ENCODE measurements at places on chromosomes 1 and 21. TPM values are rescaled to one million over a fixed set of nuclear protein-coding genes. Genes with fewer than 3 reads are reported as not detected.

Gene CHI3L1
- not detected for polyA plus RNA-seq

DNA sequence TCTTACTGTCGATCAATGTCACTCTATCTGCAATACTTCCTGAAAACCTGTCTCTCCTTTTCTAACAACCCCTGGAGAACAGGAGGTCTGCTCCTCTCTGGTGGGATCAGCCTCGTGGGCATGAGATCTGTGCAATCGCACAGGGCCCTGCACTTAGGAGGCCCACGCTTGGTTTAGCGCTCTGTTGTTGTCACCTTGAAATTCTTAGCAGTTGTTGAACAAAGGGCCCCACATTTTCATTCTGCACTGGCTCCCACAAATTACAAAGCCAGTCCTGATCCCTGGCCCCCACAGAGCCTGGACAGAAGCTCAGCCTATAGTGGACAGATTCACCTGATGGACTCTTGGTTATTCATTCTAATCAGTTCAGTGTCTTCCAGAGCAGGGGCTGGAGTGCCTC is 18.6 kb downstream of the SPOCD1 start:
- peaks cover 1% of the 10 kb centered on the region for H3K27me3 ChIP-seq
- no peak overlapping the region for H3K27ac ChIP-seq
- no peaks in the 10 kb centered on the region for H3K36me3 ChIP-seq
- no peak overlapping the region for H3K4me3 ChIP-seq
- H3K4me1 ChIP-seq: peaks cover 2% of the 10 kb centered on the region

DNA sequence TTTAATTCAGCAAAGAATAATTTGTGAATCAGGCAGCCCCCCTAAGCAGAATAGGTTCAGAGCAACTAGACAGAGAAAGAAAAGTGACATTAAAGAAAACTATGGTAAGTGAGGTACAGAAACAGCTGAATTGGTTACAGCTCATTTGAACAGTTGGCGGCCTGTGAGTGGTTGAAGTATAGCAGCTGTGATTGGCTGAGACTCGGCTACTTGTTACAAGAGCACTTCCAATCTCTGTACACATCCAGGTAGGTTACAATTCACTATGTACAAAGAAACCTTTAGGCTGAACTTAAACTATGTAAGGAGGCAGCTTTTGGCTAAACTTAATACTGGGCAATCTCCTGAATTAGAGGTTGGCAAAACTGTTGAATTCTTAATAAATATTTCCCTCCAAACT is 171.1 kb upstream of the LHX8 start:
- DNase-seq: no peak
- H3K27ac ChIP-seq: no peak overlapping the region
- no peak overlapping the region for H3K4me3 ChIP-seq
- no peaks in the 10 kb centered on the region for H3K27me3 ChIP-seq
- no peaks in the 10 kb centered on the region for H3K4me1 ChIP-seq

Gene LEMD1
- polyA plus RNA-seq: not detected

DNA sequence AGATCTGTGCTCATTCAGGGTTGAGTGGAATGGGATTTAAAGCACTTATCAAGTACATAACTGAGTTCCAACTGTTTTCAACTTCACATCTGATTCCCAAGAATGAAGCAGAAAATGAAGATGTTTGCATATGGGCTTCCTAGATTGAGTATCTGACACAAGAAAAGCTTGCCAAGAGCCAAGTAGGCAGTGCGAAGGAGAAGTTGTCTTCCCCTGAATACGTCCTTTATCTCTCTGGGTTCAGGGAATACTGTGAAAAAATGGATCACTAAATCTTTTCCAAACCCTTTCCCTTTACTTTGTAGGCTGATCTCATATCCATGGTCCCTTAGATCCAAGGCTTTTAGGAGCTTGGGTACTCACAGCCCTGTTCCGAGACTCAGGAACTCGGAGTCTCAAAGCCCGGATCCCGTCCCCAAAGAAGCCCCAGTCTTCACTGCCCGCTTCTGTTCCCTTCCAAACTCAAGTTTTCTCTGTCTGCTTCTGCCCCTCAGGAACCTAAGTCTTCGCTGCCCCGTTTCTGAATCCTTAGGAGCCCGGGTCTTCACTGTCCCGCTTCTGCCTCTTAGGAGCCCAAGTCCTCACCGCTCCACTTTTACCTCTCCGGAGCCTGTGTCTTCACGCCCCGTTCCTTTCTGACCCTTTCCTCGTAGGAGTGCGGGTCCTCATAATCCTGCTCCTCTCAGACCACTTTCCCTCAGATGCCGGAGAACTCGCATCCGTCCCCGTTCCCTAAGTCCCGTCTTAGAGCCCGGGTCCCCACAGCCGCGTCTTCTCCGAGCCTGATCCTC is 616 bp downstream of the TAF12 start:
- no peaks in the 10 kb centered on the region for H3K36me3 ChIP-seq
- no peak for DNase-seq
- peak overlapping the region; percentile 98 for H3K27ac ChIP-seq
- peaks cover 21% of the 10 kb centered on the region for H3K27me3 ChIP-seq
- peak overlapping the region; percentile 98 for H3K4me3 ChIP-seq

GRCh38 chr21:40689840-40690360 is 157.1 kb downstream of the DSCAM start:
- no peak for DNase-seq
- H3K27me3 ChIP-seq: no peaks in the 10 kb centered on the region
- H3K27ac ChIP-seq: no peak overlapping the region
- no peak overlapping the region for H3K4me3 ChIP-seq
- no peaks in the 10 kb centered on the region for H3K36me3 ChIP-seq

Data from immature natural killer cell (primary cell).